ENCODE measurements at places on chromosomes 1 and 21. TPM values are rescaled to one million over a fixed set of nuclear protein-coding genes. Genes with fewer than 3 reads are reported as not detected.

CCDC18 gene
- total RNA-seq: 10.7 TPM

KCNK1 gene
- 1.1 TPM for total RNA-seq

SYPL2 gene
- 0.07 TPM for total RNA-seq

DNAH14 gene
- not detected for total RNA-seq

LCE1E gene
- not detected for total RNA-seq
